CD8-positive, alpha-beta memory T cell (primary cell): ENCODE measurements at places on chromosomes 7 and 10. TPM values are rescaled to one million over a fixed set of nuclear protein-coding genes. Genes with fewer than 3 reads are reported as not detected.

DNA sequence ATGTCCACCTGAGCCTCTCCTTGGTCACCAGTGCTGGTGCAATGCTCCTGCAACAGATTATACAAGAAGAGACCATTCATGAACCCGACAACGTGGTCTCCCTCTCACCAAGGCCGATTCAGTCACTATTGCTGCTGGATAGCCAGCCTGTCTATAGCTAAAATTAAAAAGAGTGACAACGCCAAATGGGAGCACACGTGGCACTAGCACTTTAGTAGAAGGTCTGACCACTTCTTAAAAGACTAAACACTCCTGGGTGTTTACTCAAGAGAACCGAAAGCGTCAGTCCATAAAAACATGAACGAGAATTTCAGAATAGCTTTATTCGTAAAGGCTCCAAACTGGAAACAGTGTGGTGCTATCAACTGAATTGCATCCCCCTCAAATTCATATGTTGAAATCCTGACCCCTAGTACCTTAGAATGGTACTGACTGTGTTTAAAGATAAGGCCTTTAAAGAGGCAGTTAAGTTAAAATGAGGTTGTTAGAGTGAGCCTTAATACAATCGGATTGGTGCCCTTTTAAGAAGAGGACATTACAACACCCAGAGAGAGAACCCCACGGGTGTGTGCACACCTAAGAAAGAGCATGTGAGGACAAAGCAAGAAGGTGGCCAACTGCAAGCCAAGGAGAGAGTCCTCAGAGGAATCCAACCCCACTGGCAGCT, 4.4 kb upstream of the GALNTL5 start:
- no peak for DNase-seq
- no peaks in the 10 kb centered on the region for H3K4me1 ChIP-seq
- H3K4me3 ChIP-seq = no peak overlapping the region
- H3K36me3 ChIP-seq = no peaks in the 10 kb centered on the region

DNA sequence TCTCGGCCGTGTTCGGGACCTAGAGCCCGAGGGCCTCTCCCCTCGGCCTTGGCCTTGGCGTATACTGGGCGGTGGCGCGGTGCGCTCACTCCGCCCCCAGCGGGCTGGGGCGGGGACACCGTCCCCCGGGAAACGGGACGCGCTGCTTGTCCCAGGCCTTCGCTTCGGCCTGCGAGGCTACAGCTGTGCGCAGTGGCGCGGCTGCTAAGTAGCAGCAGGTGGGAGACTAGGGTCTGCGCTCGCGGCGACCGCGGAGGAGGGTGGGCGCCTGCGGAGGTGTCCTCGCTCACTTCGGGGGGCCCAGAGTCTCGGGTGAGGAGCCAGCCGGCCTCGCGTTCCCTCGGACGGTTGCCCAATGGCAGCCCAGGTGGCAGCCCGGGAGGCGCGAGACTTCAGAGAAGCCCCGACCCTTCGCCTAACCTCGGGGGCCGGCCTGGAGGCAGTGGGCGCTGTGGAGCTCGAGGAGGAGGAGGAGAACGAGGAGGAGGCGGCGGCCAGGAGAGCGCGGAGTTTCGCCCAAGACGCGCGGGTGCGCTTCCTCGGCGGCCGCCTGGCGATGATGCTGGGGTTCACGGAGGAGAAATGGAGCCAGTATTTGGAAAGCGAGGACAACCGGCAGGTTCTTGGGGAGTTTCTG, at the start of gene DNAH11:
Gene DNAH11, plus strand, starts transcription at position 149 of the 637 bp plus-strand sequence. Its CDS starts 207 bp downstream, at position 356.
- H3K36me3 ChIP-seq = no peaks in the 10 kb centered on the region
- H3K27me3 ChIP-seq = peaks cover 6% of the 10 kb centered on the region
- no peaks in the 10 kb centered on the region for H3K4me1 ChIP-seq
- H3K27ac ChIP-seq = no peak within 1 kb of the TSS
- no peak within 1 kb of the TSS for H3K4me3 ChIP-seq

DNA sequence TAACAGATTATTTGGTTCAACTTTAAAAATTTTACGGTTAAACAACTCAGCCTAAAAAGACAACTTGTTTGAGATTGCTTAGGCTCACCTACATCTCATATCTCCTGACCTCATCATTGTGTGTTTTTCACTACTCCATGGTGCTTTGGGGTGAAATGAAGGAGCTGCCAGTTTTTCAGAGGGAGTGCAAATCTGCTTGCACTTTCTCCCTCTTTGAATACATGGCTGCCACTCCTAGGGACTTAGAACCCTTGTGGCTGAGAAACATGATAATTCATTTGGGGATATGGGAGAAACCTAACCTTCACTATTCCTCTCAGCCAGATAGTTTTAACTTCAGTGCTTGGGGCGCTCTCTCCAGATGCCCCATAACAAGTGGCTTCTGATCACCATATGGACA, 2.7 kb downstream of the CCSER2 start:
- H3K36me3 ChIP-seq = no peaks in the 10 kb centered on the region
- peak overlapping the region; percentile 87 for H3K27ac ChIP-seq
- peaks cover 50% of the 10 kb centered on the region for H3K4me1 ChIP-seq
- DNase-seq = no peak
- H3K27me3 ChIP-seq = no peaks in the 10 kb centered on the region
- peak overlapping the region; percentile 90 for H3K4me3 ChIP-seq

DNA sequence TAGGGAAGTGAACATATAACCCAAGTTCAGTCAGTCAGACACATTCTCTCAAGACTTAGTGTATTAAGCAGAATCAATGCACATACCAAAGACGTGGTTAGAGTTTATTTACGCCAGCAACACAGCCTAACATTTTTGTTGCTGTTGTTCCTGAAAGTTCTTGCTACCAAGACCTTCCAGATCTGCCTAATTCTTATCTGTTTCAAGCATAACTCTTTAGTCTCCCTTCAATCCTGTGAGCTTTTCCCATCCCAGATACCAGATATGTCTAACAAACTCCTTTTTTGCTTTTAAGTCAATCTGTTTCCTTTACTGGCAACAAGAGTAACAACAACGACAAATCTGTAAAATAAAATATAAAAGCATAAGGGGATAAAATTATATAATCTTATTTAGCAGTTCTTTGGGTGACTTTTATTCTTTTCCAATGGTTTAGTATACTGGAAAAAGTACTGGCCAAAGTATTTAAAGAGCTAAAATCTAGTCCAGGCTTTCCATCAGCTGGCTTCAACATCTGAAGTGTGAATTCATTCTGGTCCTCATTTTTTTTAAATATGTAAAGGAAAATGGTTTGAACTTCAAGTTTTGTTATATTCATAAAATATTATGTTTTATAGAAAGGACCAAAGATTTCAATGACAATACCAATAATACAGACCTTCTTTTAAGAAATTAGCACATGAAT, 193.8 kb downstream of the IMMP2L start:
- no peaks in the 10 kb centered on the region for H3K36me3 ChIP-seq
- H3K4me3 ChIP-seq = no peak overlapping the region
- no peaks in the 10 kb centered on the region for H3K4me1 ChIP-seq
- no peak for DNase-seq
- H3K27ac ChIP-seq = no peak overlapping the region
- H3K27me3 ChIP-seq = no peaks in the 10 kb centered on the region

- no peaks in the 10 kb centered on the region for H3K27me3 ChIP-seq
- H3K4me1 ChIP-seq = no peaks in the 10 kb centered on the region
- no peak for DNase-seq
Observed at GRCh38 chr7:146319629-146320028, 203.0 kb downstream of the CNTNAP2 start.

GRCh38 chr7:3117488-3118231, 74.0 kb upstream of the CARD11 start:
- H3K27me3 ChIP-seq = no peaks in the 10 kb centered on the region
- H3K4me3 ChIP-seq = peak overlapping the region; percentile 49
- H3K27ac ChIP-seq = peak overlapping the region; percentile 36

GRCh38 chr7:111527545-111527944, 34.7 kb downstream of the IMMP2L start:
- no peak overlapping the region for H3K27ac ChIP-seq
- no peaks in the 10 kb centered on the region for H3K4me1 ChIP-seq

Gene UNCX
- not detected for polyA plus RNA-seq
